ENCODE measurements at places on chromosomes 1 and 21.
A peak's percentile ranks its signal among the peaks of the same experiment; 100 is the strongest.

DNA sequence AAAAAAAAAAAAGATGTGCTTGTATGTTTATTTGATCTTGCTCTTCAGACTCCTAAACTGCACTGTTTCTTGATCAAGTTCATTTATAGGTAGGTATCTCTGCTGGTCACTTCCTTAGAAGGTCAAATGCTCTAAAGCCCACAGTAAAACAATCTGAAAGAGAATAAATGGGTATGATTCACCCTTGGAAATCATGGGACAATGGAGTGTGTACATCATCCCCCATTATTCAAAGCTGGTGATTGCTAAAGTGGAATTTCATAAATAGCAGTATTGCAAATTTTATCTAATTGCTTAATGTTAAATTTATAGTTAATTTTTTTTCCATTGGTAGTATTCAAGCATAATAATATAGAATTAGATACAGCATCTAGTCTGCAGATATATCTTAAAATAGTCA, 53.4 kb downstream of the MIER1 start:
- DNase-seq, result no peak

DNA sequence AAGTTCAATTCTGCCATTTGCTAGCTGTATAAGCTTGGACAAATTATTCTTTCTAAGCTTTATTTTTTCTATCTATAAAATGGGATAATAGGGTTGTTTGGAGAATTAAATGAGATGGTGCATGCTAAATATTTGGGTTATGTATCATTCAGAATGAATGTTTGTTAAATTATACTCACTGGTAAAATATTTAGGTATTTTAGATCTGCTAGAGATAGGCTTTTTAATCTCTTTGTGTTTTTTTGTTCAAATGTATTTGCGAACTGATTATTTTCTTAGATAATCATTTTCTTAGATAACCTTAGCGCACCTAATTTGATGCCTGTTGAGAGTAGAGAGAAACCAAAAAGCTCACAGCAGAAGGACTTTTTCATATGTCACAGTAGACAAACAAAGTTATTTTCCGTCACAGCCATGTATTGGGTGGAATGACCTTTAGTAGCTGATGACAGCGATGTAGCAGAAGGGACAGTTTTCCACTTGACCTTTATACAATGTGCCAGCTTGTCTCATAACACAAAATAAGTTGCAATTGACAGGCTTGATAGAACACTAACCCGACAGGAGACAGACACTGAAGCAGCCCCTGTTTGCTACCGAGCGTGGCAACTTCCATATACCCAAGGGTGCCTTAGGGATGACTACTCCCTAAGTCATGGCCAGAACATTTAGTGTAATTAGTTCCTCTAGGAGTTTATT, 93.0 kb downstream of the DISC1 start:
- no peak for DNase-seq

DNA sequence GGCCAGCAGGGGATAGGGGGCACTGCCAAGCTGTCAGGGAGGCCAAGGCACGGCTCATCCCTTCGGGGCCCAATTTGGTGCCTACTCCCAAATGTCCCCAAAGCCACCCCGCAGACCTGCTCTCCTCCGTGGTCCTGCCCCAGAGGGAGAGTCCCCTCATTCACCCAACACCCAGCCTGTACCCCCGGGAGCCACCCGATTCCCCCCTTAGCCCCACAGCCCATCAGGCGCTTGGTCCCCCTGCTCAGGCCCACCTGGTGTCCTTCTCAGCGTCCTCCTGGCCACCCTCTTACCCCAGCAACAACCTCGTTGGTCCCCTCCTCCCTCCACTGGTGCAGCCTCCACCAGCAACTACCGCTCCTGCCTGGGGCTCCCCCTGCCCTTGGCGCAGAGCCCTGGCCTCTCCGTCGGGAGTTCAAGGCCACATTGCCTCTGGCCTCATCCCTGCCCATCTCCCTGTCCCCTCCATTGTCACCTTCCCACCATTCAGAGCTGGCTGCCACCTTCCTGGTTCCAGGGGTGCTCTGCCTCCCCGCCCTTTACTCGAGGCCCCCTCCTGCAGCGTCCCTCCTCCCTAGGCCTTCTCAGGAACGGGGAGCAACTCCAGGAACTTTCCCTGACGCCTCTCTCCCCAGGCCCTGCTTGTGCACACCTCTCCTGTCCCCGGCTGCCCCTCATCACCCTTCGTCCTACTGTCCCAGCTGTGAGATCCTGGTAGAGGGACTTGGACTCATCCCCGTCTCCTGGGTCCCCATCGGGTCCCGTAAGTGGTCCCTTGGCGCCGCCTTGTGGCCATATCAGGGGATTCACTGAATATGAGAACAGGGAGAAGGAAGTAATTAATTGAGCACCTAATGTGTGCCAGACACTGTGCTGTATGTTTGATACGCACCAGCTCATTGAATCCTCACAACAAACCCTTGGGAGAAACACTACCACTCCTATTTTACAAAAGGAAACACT, 73.9 kb downstream of the RAP1GAP start:
- peak; percentile 44 for DNase-seq

DNA sequence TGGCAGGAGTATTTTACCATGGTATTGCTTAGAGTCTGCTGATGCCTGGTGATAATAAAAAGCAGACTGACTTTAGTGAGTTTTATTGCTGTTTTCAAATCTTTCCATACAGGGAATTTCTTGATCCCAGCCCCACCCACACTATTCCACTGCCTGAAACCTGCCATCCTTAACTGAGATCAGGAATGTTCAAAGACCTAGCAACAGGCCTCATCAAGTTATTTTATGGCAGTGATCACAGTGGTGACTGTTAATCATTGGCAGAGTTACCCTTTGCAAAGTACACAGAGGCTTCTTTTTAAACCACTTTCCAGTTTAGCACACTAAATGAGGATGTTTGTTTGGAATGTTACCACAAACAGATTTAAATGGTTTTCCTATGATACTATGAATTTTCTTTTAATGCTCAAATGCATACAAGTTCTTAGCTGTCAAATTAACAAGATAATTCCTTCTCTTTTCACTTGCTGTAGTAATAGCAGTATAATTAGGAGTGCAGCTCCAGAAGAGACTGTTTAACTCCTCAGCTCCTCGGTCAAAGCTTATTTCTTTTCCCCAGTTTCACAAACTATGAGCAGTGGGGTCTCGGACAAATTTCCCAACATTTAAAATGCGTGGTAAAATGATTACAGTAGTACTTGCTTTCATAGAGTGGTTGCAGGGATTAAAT, 69.9 kb upstream of the USP25 start:
- DNase-seq, result no peak

DNA sequence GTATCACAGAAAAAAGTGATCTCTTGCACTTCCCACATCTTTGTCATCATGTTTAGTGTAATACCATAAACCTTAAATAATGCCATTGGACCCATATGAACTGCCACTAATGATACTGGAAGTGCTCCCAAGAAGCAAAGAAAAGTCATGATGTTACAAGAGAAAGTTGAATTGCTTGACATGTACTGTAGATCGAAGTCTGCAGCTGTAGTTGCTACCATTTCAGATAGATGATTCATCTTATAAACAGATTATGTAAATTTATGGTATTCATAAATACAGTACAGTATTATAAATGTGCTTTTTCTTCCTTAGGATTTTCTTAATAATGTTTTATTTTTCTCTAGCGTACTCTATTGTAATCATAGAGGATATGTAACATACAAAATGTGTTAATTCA, 30.1 kb upstream of the LAMC2 start:
- DNase-seq, result no peak

GRCh38 chr1:192959657-192960186, 99.4 kb downstream of the UCHL5 start:
- no peak for DNase-seq

DNA sequence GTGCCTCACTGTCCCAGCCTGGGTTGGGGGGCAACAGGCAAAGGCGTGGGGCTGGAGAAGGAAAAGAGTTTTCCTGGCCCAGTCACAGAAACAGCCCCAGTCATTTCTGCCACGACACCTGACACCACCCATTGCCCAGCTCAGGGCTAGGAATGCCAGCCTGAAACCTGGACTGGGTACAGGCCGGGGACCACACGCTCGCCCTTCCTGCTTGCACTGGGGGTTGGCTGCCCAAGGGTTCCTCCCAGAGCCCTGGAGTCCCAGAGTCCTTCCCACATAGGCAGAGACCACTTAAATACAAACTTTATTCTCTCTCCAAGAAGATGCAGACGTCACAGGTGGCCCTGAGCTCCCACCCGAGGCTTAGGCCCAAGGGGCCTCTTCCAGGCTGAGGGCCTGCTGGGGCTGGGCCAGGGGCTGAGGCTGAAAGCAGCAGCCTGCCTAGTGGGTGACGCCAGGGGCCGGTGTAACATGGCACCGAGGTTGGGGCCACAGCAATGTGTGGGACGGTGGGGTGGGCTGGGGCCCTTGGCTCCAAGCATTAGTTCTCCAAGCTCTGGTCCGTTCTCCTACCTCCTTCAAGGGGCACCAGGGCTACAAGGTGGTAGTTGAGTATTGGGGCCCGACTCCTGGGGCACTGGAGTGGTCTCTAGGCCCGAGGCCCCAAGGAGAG, 1.6 kb downstream of the TMEM52 start:
- no peak for DNase-seq

DNA sequence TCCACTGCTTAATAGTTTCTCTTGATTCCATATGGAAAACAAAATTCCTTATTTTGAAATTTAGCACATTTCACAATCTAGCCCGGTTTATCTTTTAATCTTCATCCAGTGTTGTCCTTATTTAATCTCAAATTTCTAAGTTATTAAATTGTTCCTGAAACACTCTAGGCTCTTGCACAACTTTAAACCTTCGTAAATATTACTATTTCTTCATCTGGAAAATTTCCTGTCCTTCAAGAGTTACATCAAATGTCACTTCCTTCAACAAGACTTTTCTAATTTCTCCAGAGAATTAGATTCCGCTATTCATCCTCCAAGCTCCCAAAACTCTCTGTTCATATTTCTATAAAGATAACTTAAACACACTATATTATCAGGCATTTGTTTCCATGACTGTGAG, 6.5 kb downstream of the FMO5 start:
- DNase-seq, result no peak

DNA sequence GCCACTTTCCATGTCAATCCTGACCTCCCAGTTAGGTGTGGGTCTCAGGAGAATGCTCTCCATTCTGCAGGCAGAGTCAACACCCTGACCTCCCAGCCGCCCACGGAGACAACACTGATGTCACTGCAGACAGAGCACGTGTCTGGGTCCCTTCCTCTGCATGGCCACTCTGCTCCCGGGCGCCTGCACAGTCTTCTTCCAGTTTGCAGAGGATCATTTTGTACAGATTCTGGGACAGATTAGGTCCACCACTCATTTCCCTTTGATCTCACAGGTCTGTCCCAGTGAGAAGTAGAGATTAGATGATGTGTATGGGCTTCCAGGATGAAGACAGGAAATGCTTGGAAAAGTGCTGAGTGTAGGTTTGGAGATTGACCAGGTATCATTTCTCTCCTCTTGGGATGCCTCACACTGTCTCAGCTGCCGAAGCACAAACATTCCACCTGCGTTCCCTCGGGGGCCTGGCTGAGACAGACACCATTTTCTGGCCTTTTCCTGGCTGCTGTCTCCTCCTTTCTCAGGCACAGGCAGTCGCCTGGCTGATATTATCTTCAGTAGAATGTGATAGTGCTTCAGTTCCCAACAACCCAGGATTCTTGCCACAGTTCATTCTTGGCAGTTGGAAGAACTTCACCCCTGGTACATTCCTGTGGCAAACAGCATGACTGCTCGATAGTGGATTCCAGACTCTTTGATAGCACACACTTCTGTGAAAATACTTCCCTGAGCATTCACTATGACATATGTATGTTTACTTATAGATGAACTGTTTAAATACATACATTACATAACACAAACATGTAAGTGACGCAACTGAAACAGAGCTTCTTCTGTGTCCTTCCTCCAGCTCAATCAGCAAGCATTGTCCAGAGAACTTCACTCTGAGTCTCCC, 7.9 kb downstream of the MYBPHL start:
- DNase-seq, result no peak

- no peak for DNase-seq
Observed at GRCh38 chr1:229310833-229311232, 32.0 kb downstream of the CCSAP start.
